ENCODE measurements at places on chromosomes 16 and 17.

DNA sequence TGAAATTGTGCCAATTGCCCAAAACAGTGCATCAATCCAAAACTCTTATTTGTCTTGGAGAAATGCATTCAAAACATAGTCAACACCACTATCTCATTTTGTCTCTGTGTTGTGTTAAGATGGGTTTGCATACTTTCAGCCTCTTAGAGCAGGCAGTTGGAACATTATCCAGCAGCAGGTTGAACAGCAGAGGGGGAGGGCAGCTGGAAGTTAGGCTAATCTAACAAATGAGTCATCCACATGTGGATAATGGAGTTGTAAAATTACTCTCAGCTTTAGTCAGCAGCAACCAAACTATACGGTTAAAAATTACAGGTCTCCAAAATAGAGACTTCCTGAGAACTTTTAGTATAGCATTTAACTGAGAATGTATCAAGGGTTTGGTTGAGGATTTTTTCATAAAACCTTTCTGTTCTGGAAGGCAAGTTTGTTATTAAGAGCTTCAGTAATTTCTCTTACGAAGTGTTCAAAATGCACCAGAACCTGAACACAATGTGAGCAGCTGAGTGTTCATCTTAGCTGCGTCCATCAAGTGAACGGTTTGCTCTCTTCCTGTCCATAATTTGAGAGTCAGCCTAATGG lies 46.3 kb downstream of the PRKCA start:
- DNase-seq = no peak

- no peak for DNase-seq
These were observed 515.0 kb upstream of the SALL1 start for GRCh38 chr16:51666074-51666473.

- DNase-seq = no peak
These were observed at the start of gene KATNB1 for GRCh38 chr16:57735755-57736418. Gene KATNB1 (plus strand): TSS chr16:57735770. CDS start chr16:57737244, 1,474 bp downstream.

- no peak for DNase-seq
These were observed 9.4 kb upstream of the ENGASE start for GRCh38 chr17:79065105-79065670.

GRCh38 chr16:69346683-69347082 lies 4.9 kb downstream of the TMED6 start:
- no peak for DNase-seq

DNA sequence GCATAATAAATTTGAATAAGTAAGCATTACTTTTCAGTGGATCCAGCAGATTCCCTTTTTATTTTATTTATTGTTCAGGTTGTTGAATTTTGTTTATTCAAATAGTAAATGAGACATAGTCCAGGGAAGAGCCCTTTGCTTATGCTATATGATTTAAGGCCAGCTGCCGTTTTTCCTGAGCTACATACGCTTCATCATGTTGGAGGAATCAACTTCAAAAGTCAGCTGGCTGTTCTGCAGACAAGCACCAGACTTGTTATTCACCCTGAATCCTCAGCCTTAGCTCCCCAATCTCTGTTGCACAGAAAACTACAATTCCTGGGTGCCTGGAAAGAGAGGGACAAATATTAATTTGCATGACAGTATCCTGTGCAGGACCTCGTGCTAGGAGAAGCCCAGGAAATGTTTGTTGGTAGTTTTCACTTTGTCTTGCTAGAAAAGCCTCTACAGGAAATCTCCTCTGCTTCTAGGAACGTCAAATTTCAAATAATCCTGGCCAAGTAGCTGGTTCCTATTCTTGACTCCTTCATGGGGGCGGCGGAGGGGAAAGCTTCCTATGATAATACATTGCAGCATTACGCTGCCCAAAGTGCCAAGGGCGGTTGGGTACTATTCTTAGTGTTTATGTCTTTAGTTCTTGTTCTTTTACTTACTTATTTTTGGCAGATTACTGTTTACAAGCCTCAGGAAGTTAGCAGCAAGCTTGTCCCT lies 101.6 kb downstream of the PRKCA start:
- peak; percentile 29 for DNase-seq

GRCh38 chr17:57138956-57139576 lies 54.0 kb downstream of the AKAP1 start:
- DNase-seq = no peak

- DNase-seq = no peak
These were observed 7.7 kb downstream of the RTN4RL1 start for GRCh38 chr17:2017274-2017941.

- DNase-seq = peak; percentile 72
These were observed 58.2 kb downstream of the TK2 start for GRCh38 chr16:66491716-66492064.

- DNase-seq = no peak
These were observed 138.7 kb downstream of the GAS7 start for GRCh38 chr17:10059684-10060211.

- DNase-seq = no peak
These were observed 77.4 kb upstream of the CLEC18A start for GRCh38 chr16:69873783-69874182.

GRCh38 chr17:28641579-28641978 lies 3.4 kb downstream of the BLTP2 start:
- no peak for DNase-seq

GRCh38 chr17:55577687-55578086 lies 66.4 kb upstream of the SMIM36 start:
- DNase-seq = no peak

- no peak for DNase-seq
These were observed 1066.7 kb upstream of the RBFOX1 start for GRCh38 chr16:6265968-6266367.

DNA sequence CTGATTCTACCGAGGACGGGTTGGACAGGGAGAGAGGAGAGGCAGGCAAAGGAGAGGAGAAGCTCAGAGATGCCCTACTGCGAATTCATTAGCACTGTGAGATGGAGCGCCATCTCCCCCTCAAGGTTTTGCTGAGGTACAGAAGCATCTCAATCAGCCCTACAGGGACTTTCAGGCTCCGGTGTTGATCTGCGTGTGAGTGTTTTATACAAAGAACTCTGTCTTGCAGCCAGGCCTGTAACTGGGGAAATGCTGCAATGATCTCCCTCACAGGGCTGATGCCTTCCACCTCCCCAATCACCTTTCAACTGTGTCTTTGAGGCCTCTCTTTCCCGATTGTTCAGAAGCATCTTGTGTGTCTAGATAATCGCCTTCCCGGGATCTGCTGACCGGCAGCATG lies 74.8 kb downstream of the IRX6 start:
- DNase-seq = no peak

GRCh38 chr16:23020084-23020483 lies 129.2 kb downstream of the USP31 start:
- no peak for DNase-seq

- DNase-seq = no peak
These were observed 8.1 kb upstream of the NLRP1 start for GRCh38 chr17:5592382-5592781.

GRCh38 chr17:28142305-28142704 lies 99.8 kb downstream of the NLK start:
- no peak for DNase-seq

DNA sequence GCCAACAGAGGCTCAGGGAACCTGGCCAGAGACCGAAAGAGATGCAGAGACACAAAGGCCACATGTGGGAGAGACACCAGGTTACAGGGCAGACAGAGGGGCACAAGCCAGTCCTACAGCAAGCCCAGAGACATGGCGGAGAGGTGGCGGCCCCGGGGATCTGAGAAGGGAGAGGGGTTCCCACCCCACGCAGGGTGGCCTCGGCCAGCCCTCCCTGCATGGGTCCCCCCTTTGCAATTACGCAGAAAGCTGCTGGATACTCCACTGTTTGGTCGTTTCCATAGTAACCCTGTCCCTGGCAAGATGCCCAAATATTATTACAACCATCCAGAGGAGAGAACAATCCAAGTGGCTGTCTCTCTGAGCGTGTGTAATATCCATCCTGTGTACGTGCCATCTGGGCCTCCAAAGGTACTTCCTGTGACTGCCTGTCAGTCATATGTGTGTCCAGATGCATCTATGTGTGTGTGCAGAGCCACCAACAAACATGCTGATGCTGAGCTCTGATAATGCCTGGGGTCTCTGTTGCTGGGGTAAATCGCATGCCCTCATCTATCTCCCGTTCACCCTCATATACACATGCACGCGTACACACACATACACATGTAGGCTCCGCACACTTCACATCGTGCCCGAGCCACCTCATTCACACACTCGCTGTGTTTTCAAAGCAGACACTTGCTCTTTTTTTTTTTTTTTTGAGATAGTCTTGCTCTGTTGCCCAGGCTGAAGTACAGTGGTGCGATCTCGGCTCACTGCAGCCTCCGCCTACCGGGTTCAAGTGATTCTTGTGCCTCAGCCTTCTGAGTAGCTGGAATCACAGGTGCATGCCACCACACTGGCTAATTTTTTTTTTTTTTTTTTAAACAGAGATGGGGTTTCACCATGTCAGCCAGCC lies 5.5 kb downstream of the PCGF2 start:
- no peak for DNase-seq

DNA sequence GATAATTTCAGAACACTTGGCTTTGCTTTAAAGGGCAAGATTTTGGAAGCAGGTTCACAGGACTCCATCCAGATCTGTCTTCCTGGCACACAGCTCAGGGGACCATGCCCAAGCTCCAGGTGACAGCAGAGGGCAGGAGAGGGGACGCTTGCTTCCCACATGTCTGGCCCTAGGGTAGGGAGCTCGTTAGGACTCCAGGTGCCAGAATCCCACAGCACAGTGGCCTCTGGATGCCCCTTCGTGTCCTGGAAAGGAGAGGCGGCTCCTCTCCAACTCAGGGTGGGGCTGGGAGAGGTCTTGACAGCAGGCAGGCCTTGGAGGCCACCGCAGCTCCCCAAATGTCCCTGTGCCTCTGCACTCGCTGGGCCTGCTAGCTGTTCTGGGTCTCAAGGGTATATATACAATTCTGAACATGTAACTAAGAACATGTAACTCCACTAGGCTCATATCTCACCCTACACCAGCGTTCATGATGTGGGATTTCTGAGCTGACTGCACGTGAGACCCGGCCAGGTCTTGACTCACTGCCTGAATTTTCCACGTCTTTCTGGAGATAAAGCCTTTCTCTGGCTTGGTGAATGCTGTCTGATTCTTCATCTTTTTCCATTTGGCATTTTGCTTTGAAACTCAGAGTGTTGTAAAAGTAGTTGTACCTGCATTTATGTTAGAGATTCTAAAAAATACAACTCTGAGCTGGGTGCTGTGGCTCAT lies 52.8 kb downstream of the MARCHF10 start:
- no peak for DNase-seq

DNA sequence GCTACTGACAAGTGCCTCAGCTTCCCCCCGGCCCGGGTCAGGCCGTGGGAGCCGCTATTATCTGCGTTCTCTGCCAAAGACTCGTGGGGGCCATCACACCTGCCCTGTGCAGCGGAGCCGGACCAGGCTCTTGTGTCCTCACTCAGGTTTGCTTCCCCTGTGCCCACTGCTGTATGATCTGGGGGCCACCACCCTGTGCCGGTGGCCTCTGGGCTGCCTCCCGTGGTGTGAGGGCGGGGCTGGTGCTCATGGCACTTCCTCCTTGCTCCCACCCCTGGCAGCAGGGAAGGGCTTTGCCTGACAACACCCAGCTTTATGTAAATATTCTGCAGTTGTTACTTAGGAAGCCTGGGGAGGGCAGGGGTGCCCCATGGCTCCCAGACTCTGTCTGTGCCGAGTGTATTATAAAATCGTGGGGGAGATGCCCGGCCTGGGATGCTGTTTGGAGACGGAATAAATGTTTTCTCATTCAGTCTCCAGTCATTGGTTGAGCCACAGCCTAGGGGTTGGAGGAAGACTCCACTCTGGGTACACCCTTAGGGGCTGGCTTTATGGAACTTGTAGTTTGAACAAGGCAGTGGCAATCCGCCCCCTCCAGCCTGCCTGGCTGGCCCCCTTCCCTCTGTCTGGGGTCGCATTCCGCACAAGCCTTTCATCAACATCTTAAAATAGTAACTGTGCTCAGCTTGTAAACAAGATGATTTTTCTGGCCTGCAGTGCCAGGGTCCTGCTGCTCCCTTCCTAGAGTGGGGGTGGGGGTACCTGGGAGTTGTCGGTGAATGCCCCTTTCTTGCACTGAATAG lies 4.1 kb downstream of the SYNGR2 start:
- DNase-seq = no peak

- no peak for DNase-seq
These were observed 296.8 kb downstream of the GRIN2A start for GRCh38 chr16:9885467-9885866.
